Activated T-cell treated with anti-CD3 and anti-CD28 coated beads, Interleukin-2, amount 50 U/mL, for 72 hours (primary cell): ENCODE measurements at places on chromosomes 2 and 18. TPM values are rescaled to one million over a fixed set of nuclear protein-coding genes. Genes with fewer than 3 reads are reported as not detected.

FSIP2 gene
- total RNA-seq, result 0.14 TPM

LYG2 gene
- not detected for total RNA-seq

VSNL1 gene
- not detected for total RNA-seq

BOD1L2 gene
- not detected for total RNA-seq

NPPC gene
- 0.58 TPM for total RNA-seq

SERPINB10 gene
- total RNA-seq, result 1.5 TPM

ZNF638 gene
- 107 TPM for total RNA-seq

- DNase-seq, result peak; percentile 51
Observed at GRCh38 chr2:100953406-100954043, 48.6 kb upstream of the RPL31 start.

- no peak for DNase-seq
Observed at GRCh38 chr2:74004212-74005182, 19.8 kb downstream of the TET3 start.

DNA sequence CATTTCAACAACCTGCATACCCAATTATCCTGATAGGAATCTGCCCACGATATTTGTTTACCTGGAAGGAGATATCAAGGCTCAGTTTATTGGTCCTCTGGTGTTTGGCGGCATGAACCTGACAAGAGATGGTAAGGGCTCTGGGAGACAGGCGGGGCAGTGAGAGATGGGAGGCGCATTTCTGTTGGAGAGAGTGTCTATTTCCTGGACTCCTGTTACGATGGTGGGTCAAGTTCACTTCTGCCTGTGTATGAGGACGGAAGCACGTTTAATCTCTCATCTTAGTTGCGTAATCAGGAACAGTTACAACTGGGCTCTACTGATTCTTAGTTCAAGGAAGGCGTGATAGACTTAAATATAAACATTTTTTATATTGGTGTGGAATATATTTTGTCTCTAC lies 8.9 kb downstream of the PDCL3 start:
- DNase-seq, result no peak

- no peak for DNase-seq
Observed at GRCh38 chr2:134365356-134365755, 111.5 kb downstream of the MGAT5 start.

DNA sequence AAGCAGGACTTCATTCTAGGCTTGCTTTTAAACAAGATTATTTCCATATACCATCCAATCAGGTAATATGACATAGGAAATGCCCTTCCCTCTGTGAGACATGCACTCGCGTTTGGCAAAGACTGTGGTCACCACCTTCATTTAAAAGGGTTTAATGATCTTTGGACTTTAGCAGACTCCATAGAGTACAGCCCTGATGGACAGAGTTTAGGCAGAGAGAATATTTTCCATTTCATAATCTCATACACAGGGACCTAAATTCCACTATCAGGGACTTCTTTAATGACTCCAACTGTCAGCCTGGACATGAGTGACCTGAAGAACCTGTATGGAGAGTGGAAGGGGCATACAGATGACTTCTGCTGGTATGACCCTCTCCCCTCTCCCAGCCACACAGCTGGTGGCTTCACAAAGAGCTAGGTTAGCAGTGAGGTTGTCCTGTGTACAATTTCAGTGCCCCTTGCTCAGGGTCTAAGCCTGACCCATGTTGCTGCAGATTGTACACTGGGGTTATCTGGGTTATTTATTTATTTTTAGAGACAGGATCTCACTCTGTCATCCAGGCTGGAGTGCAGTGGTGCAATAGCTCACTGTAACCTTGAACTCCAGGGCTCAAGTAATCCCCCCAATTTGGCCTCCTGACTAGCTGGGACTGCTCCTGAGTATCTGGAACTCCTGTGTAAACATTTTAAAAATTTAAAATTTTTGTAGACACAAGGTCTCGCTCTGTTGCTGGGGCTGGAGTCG lies 59.2 kb downstream of the PTPRM start:
- no peak for DNase-seq

DNA sequence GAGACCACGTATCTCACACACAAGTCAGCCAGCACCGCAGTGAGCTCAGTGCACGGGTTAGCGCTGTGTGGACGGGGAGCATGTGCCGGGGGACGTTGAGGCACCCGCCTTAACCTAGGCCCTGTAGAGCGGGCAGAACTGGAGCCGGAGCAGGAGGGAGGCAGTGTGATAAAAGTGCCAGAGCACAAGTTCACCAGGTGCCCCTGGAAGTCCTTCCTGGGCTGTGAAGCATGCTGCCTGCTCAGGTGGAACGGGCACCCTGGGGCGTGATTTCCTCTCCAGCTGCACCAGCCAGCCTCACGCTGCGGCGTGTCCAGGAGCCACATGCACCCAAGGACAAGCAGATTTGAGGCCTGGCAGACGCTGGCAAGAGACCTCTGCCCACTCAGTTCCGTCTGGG lies 50.3 kb downstream of the ITGB1BP1 start:
- DNase-seq, result no peak

- DNase-seq, result no peak
Observed at GRCh38 chr2:226835420-226835795, 446 bp upstream of the RHBDD1 start.

DNA sequence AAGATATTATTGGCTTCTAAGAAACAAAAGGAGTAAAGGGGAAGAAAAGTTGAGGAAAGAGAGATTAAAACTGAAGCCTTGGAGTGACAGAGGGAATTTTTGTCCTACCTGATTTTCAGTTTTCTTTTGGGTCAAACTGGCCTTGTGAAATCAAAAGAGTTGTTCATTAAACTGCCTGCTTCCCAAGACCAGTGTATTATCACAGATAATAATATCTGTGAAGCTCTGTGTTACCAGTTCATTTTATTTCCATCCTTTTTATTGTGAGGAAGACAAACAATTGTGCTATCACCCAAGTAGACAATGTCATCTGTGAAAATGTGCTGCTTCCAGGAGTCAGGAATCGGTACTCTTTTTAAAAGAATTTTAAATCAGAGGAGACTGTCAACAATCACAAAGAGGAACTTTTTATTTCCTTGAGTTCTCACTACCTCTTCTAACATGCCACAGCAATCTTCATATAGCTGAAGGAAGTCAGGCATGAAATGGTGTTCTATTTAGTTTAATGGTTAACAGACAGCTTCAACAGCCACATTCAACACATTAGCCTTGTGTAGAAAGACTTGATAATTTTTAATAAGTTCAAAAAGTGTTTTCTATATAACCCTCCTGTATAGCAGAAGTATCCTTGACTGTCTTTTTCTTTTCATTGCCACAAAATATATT lies 554.8 kb downstream of the PIK3C3 start:
- no peak for DNase-seq

DNA sequence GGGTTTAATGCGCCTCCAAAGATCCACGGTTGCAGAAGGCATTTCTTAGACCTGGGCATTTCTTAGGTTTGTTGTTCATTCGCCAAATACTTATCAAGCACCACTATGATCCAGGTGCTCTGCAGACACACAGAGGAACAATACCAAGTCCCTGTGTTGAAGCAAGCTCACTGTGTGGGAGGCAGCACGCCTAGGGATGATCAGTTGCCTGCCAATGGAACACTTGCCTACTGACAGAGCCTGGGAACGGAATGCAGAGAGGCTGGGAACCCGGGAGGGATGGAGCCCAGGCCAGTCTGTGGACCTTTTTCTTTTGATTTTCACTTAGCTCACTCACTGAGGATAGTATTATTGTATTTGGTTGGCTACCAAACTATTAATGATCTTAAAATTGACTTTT lies 1.9 kb upstream of the GRP start:
- DNase-seq, result no peak

- no peak for DNase-seq
Observed at GRCh38 chr2:200314976-200315567, 8.6 kb downstream of the SPATS2L start.
